ENCODE measurements at places on chromosomes 1 and 21.

DNA sequence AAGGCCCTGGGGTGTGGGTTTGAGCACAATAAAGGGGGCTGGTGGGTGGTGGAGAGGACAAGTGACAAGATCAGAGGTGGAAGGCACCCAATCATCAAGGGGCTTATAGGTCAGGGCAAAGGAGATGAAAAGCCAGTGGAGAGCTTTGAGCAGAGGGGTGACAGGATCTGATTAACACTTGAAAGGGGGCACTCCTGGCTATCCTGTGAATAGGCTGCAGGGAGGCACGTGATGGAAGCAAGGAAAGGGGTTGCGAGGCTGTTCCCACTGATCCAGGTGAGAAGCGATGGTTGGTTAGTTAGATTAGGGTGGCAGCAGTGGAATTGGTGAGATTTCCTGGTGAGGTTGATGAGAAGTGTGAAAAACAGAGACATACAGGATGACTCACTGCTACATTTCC lies 80.6 kb downstream of the WLS start:
- DNase-seq: no peak

GRCh38 chr1:162561616-162562469 lies at the start of gene UAP1:
Gene UAP1 (plus strand): TSS chr1:162561722. CDS start chr1:162566069, 4,347 bp downstream.
- no peak for DNase-seq

- DNase-seq: no peak
These were observed 1.8 kb upstream of the PRXL2B start for GRCh38 chr1:2584686-2585317.

DNA sequence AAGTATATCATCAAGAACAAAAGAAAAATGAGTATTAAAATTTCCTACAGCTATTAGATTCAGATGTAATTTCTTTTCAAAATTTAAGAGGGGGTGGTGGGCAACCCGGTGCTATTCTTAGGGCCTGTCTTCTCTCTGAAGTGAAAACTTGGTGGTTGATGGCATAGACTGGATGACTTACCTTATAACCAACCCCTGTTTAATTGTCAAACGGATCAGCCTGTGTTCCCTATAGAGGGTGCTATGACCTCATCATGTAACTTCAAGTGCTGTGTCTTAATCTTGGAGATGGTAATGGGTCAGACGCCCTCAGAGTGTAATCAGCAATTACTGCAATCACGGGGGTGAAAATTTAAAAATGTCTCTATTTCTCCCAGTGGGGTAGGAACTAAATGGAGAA lies 176.2 kb downstream of the PCP4 start:
- no peak for DNase-seq

DNA sequence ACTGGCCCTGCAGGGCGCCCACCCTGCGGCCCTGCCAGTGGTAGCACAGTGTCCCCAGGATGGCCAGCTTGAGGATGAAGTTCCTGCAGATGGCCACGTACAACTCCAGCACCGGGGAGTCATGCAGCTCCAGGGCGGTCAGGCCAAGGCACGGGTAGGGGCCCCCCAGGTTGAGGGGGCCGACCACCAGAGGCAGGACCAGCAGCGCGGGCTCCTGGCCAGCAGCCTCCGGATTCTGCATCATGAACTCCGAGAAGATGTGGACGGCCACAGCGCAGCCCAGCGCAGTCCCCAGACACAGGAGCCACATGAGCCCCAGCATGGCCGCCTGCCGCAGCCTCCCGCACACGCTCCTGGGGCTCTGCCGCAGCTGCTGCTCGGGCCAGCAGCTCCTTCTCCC lies 41.0 kb downstream of the ZNF691 start:
- no peak for DNase-seq

DNA sequence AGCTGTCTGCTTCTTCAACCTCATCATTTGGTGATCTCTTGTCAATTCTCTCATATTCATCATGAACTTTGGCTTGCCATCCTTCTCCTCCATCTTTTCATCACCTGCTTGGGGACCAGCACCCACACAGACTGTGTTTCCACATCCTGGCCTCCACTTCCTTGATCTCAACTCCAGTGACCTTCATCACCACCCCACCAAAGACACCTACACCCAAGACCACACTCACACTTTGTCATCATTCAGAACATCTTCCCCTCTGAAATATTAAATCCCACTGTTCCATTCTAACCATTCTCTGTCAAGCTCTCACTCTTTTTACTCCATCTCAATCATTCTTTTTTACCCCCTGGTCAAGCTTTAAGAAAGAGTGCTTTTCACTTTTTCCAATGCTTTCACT lies 115.5 kb upstream of the VAV3 start:
- DNase-seq: no peak

DNA sequence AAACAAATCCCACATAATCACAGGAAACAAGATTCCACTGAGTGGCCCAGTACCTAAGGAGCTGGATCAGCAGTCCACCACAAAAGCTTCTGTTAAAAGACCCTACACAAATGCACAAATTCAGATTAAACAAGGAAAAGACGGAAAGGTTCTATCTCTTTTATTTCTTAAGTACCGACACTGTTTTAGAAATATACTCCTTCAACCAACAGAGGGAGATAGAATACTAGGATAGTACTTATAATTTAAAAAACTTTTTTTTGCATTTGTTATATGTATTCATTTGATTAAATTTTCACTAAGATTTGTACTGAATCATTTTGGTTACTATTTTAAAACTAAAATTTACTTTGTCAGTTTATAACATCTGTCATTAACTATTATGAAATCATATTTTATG lies 12.5 kb downstream of the CDC7 start:
- DNase-seq: no peak

DNA sequence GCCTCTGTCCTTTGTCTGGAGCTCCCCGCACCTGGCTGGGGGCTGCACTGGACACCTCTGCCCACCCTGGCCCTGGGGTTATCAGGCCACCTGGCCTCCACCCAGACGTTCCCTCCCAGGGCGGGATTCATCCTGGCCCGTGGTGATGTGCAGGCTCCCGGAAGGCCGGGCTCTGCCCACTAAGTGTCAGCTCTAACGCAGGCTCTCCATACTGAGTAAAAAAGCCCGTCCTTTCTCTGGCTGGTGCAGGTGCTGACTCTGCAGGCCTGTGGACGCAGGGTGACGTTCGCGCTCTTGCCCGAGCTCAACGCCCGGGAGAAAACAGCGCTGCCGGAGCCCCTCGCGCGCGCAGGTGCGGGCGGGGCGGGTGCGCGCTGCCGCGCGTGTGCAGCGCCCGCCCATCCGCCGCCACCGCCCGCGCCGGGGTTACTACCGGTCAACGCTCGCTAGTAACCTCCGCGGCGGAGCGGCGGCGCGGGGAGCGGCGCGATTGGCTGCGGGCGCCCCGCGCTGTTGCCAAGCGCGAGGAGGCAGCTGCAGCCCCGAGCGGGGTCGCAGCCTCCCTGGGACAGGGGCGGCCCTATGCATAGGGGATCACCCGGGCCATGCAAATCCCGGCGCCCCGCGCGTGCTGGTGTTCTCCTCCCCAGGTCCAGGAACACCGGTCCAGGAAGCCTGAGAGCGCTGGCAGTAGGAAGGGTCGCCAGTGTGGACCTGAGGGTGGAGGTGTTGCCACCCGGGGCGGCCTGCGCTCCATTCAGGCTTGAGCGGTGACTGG lies 15.7 kb downstream of the ABCG1 start:
- DNase-seq: peak; percentile 84
